ENCODE measurements at places on chromosomes 3 and 15.

GRCh38 chr3:143252931-143253330 lies 133.4 kb downstream of the CHST2 start:
- no peak for DNase-seq

DNA sequence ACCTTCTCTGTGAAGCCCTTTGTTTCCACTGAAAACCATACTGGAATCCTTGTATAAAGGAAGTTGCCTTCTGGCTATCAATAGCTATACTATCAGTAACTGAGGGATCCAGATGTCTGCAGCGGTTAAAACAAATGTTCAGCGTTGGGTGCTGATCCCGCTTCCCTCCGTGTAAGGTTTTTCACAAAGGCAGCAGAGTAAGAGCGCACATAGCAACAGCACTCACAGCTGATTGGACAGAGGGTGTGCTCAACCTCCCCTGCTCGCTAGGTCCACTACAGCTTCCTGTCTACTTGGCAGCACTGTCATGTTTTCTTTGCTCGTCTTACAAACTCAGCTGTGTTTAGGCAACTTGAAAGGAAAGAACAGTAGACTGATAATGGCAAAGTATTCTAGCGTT lies 27.3 kb downstream of the ATOSA start:
- no peak for DNase-seq

- no peak for DNase-seq
Measured at GRCh38 chr15:88906551-88906950, 6.6 kb downstream of the MFGE8 start.

DNA sequence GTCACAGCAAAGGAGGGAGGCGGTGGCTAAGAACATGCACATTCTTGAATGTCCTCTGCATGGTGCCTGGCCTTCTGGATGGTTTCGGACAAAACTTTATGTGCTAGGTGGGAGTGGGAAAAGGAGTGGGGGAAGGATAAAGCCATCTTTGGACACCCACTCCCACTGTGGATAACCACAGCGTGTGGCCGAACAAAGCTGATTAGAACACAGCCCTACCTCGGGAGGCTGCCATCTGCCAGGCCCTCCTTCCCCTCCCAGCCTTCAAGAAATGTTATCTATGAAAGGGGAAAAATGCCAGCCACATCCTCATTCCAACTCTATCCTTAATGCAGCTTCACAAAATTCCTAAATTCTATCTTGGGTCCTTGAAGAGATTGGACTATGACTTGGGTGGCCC lies 18.8 kb downstream of the AMOTL2 start:
- no peak for DNase-seq

DNA sequence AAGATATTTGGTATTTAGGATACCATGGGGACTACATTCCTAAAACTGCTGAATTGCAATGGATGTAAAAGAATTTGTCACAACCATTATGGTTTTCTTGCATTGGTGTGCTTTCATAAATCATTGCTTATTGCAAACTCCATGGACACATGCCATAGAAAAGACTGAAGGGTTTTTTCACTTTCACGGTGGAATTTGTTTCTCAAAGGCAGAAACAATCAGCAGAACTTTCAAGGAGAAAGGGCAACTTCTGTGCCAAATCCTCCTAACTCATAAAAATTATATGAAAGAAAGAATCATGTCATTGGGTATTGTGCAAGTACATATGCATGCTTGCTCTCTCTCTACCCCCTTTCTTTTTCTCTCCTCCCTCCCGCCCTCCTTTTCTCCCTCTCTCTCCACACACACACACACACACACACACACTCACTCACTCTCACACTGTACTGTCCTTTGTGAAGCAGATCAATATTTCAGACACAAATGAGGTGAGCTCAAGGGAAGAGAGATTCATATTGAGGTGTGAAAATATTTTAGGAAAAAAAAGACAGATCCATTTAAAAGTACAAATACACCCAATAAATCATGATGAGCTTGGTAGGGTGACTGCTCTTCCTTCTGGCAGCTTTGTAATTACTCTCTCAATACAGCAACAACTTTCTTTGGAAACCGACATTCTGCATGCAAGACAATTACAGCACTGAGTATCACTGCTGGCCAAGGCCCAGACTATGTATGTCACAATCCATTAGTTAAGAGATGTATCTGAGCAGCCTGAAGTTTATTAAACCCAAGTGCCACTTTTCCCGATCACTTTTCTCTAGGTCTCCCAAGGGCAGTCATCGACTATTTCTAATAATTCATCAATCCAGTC lies 492.6 kb downstream of the TUSC7 start:
- no peak for DNase-seq

GRCh38 chr3:194905696-194906095 lies 220.0 kb downstream of the FAM43A start:
- DNase-seq: no peak

GRCh38 chr3:11530153-11530721 lies 113.5 kb downstream of the VGLL4 start:
- no peak for DNase-seq

DNA sequence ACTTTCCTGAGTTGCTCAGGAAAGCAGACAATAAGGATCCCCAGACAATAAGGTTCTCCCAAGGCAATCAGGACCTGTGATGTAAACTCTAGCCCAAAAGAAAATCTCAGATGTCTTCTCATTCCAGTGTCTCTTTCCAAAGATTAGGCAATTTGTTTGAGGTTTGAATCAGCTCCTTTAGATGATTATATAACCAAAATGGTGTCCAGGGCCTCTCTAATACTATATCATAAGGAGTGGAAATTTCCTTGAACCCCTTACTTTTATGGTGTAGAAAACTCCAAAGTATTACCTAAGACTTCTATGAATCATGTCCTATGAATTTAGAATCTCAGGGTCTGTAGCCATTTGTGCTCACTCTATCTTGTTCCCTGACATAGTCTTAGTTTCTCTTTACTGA lies 65.9 kb downstream of the GPR176 start:
- DNase-seq: no peak

DNA sequence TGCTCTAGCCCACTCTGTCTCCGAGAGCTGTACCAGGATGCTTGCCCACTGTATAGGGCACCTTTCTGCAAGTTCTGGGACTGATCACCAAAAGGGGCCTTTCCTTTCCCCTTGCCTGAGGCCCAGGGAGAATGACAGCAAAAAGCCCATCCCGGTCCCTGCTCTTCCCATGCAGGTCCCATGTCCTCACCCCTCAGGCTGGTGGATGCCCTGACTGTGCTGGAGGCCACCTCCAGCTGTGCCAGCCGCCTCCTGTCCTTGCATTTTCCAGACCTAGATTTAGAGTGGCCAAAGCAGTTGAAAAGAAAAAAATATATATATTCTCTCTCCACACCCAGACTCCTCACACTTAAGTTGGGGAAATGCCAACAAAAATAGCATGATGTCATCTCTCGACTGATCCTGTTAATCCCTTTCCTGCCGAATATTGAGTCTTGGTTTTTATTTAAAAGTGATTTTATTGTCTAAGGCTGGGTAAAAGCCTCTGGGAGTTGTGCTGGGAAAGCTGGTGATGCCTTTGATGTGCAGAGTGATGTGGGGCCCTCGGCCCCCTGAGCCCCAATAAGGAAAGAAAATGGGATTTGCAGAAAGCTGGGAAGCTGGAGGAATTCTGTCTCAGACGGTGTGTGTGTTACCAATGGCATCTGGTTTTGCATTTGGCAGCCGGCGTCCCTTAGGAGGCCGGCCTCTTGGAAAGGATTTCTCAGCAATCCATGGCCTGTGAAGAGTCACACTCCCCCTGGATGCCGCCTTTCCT lies 29.3 kb upstream of the TPM1 start:
- no peak for DNase-seq

- DNase-seq: no peak
Measured at GRCh38 chr15:42264795-42265194, 8.2 kb upstream of the GANC start.

Measured in stimulated activated CD8-positive, alpha-beta memory T cell treated with anti-CD3 and anti-CD28 coated beads, Interleukin-7, amount 100 ng/mL, for 24 hours (primary cell).